ENCODE measurements at places on chromosomes 5 and 9.

- peak; percentile 53 for DNase-seq
Measured at GRCh38 chr5:173453167-173453566, 125.0 kb upstream of the STC2 start.

DNA sequence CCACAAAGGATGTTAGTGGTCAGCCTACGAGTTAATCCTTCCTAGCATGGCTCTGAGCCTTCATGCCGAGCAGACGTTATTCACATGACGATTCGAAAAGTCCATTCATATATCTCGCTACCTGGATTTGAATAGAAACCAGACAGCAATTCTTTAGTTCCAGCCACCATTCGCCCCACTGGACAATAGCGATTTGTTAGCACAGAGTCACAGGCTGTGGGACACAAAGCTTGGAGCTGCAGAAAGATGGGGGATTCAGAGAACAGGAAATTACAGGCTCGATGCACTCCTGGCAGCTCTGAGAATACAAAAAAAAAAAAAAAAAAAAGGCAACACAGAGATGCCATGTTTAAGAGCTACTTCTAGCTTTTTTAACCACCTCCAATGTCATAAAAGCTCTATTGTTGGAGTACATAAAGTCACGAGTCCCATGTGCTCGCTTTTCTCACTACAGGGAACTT lies 110.7 kb downstream of the NR6A1 start:
- DNase-seq = peak; percentile 76

- no peak for DNase-seq
Measured at GRCh38 chr5:39040875-39041274, 33.3 kb downstream of the RICTOR start.

- DNase-seq = no peak
Measured at GRCh38 chr5:116487045-116487444, 87.6 kb downstream of the SEMA6A start.

DNA sequence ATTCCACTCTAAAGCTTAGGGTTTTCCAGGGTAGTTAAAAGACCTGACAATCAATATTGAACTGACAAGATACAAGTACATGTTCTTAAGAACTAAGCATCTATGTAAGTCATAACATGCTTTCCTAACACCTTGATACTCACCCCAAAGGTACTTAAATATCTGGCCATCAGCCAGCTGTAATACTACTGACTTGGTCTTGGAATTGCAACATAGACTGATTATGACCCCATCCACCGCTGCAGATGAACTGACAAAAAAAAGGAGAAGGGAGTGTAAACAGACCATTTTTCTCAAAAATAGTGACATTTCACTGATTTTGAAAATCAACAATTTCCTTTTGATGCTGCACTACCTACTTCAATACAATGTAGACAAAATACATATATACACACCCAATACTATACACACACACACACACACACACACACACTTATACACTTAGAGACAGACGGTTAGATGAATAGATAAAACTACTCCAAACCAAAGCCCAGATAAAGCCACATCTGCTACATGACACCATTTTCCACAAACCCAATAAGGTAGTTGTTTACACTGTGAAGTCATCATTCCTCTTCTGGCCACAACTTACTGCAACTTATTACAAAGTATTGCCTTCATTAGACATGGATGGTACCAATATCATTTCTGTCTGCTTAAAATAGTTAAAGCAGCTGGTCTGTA lies 30.4 kb downstream of the ELP1 start:
- peak; percentile 2 for DNase-seq

- DNase-seq = no peak
Measured at GRCh38 chr9:82327641-82328040, 339.1 kb downstream of the SPATA31D1 start.

GRCh38 chr9:87798261-87798833 lies 72.4 kb downstream of the CTSL start:
- DNase-seq = no peak

DNA sequence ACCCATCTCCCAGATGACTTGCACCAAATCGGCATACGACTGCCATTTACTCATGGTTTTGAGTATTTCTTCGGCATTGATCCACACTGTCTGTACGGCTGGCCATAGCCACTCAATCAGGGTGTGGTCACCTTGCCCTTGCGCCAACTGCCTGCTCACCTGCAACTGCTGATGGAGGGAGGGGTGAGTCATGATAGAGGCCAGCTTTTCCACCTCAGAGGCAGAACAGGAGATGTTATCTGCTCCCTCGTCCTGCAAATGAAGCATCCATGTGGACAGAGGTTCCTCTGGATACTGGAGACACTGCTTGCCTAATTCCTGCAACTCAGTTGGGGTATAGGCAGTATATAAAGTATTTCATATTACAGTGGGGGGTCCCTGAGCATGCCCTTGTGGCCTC lies 85.6 kb upstream of the ATP10B start:
- no peak for DNase-seq

DNA sequence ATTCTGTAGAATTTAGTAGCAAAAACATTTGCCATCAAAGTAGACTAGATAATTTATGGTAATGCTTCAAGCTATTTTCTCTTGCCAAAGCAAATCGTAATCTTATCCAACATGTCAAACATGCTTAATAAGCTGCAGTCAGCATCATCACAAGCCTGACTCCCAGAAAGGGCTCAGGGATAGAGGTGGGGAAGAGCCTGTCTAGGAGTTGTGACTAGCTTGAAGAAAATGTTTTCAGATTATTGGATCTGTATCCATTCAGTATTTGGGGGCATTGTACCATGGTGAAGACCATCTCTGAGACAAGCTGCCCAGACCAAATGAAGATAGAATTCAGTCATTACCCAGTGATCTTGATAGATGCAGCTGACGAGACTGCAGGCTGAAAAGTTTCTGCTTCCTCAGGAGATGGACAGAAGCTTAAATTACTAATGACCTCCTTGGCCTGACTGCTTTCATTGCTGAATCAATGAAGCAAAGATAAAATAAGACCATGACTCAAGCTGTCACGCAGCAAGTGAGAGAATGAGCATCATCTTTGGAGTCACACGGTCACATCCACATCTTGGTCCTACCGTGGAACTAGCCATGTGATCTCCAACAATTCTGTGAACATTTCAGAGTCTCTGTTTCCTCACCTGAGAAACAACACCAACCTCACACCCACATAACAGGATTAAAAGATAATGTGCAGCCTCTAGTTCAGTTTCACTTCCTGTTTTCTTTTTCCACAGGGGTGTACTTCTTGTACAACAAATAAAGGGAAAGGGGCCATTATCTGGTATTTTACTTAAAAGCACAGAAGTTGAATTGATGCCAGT lies 9.4 kb downstream of the ERAP2 start:
- no peak for DNase-seq

Data from fibroblast of skin of back (primary cell).